ENCODE measurements at places on chromosomes 5 and 9.

- no peak for DNase-seq
These were observed 28.0 kb downstream of the AKNA start for GRCh38 chr9:114359801-114360200.

GRCh38 chr9:115250621-115251032 is 132.7 kb upstream of the TNC start:
- no peak for DNase-seq

DNA sequence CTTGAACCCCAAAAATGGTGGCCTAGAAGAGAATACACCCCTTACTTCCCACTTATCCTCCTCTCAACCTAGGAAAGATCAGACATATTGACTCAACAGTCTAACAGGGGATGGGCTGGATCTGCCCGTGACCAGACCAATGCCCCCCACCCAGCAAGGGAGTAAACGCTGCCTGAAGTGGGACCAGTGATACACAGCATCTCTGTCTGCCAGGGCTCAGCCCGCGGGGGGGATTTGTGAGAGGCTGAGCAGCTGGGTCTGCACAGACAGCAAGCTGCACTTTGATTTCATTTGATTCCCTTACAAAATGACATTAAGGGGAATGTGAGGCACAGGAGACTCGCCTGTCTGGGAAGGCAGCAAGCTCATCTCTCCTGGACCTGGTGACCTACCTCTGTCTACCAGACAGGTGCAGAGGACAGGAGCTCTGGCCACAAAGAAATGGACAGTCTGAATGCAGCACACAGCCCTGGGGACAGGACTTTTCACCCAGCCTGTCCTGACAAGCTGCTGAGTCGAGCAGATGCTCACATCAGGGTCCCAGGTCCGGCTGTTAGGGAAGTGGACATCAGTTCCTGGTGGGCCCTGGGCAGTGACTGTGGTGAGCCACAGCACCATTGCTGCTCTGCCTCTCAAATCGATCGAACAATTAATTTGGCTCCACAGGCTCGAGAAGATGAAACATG is 79.9 kb downstream of the RGS3 start:
- no peak for DNase-seq

- DNase-seq, result no peak
These were observed 96.2 kb upstream of the PPP1R2B start for GRCh38 chr5:156753846-156754245.

DNA sequence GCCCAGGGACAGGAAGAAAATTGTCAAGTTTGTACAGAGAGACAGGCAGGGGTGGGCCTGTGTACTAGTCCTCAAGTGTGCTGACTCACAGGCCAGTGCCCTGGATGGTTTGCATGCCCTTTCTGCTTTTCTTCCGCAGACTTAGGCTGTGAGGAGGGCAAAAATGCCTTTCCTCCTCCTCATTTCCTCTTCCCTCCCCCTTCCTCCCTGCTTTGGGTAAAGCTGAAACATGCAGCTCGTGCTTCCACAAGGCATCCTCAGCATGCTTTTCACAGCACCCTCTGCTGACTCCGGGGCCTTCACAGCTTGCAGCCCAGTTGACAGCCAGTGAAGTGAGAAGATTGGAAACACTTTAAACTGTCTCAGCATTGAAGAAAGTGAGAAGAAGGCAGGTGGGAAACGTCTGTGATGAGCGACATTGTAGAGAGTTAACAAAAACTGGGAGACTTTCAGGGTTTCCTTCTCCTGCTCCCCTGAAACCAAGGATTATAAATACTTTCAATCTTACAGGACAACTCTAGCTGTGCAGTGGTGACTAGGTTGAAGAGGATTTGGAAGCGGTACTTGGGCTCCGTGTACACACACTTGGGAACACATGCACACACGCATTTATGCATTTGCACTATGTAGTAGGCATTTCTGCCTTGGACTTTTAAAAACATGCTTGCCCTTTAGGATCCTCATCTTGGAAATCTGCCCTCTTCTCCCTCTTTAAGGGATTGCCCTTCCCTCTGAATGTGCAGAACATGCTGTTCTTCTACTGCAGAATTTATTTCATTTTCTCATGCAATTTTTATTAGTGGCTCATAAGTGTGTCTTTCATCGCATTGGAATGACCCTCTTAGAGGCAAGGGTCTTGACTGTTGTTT is 138.8 kb downstream of the GRIA1 start:
- no peak for DNase-seq

- DNase-seq, result no peak
These were observed 2.8 kb downstream of the PDGFRB start for GRCh38 chr5:150152636-150153462.

DNA sequence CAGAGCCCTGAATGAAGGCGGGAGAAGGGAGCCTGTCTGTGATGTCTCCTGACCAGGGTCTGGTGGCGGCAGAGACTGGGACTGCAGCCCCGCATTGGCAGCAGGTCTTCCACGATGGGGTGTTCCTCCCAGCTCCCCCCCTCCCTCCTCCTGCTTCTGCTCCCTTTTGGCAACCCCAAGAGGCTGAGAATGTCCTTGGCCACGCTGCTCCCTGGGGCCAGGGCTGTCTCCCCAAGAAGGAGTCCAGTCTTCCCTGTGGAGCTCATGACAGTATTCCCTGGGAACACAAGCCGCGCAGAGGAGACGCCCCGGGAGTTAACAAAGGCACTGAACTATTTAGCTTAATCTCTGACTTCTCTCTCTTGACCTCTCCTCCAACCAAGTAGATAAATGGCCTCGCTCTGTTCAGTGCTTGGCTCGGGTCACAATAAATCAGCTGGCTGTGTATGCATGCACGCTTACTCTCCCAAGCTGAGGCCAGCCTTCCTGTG is 84.0 kb upstream of the NEURL1B start:
- DNase-seq, result peak; percentile 40

- no peak for DNase-seq
These were observed 189.8 kb upstream of the MAP3K1 start for GRCh38 chr5:56625541-56625940.

GRCh38 chr5:156388233-156388632 is 61.3 kb downstream of the SGCD start:
- no peak for DNase-seq

DNA sequence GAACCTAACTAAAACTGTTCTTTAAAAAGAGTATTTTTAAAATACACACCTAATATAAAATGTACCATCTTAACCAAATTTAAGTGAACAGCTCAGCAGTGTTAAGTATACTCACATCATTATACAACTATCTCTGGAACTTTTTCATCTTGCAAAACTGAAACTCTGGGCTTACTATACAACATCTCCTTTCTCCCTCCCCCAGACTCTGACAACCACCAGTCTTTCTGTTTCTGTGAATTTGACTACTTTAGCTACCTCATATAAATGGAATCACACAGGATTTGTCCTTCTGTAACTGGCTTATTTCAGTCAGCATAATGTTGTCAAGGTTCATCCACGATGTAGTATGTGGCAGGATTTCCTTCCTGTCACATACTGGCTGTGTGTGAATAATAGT is 93.5 kb downstream of the FOXD1 start:
- no peak for DNase-seq

DNA sequence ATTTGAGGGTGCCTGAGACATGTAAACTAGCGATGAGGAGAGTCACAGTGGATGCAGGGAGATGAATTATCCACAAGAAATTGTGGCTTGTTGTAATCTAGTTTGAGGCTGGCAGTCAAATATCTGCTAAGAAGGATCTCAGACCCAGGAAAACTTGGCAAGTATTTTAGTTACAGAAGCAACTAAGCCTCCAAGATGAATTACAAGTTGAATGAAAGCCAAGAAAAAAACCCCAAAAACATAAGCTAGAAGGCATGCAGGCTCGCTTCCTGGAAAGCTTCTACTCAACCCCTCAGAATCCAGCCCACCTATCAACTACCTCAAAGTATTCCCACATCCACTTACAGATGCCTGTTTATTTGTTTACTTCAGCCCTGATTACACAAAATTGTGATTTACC is 696.9 kb downstream of the MAT2B start:
- no peak for DNase-seq

DNA sequence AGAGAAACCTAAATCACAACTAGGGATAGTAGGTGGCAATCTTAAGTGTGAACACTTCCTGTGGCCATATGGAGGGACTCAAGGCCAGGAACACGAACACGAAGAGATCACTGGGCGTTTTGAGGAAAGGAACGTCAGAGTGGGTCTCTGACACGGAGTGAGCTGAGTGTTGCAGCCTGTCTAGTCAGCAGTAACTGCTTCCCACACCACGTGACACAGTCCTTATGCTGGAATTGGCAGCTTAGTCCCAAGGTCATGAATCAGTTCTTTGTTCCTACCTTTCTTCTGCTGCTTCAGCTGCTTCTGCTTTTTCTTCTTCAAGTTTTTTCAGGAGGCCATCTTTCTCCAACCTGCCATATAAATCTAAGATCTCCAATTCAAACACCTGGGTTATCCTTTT is 18.2 kb downstream of the SPACA9 start:
- DNase-seq, result no peak

- DNase-seq, result no peak
These were observed 3.7 kb downstream of the SLC31A2 start for GRCh38 chr9:113154471-113154870.

DNA sequence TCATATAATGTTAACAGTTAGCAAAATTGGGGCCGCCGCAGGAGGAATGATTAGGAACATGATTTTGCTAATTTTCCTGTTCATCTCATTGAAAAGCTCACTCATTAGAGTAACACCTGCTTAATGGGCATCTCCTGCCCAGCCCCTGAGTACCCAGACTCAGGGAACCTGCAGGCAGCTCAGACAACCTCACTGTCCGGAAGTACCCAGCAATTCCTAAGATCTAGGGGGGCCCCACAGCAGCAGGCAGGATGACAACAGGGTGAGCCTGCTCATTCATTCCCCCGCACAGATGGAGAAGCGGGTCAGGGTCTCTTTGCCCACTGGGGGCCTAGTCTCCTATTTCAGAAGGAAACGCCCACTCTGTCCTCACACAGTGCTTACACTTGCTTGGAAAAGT is 12.6 kb downstream of the FAM78A start:
- no peak for DNase-seq

DNA sequence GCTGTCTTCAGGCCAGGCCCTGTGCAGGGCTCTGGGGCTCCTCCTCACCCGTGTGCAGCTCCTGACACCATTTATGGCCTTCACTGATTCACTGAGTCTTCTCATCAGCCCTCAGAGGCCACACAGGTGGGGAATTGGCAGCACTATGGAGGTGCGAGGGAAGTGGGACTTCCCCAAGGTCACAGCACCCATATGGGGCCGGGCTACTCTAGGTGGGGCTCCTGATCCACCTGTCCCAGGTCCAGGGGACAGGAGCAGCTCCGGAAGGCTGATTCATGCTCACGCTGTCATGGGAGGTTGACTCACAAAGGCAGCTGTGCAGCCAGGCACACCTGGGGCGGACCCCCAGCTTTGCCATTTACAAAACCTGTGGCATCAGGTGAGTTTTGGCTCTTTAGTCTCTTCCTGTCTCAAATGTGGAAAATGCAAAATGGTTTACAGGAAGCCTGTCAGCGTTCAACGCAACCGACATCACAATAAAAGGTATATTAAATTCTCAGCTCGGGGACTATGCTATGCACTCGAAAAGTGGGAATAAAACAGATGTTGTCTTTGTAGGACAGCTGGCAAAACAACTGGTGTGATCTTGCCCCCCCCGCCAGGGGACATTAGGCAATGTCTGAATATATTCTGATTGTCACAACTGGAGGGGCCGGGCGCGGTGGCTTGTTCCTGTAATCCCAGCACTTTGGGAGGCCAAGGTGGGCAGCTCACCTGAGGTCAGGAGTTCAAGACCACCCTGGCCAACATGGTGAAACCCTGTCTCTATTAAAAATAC is 15.0 kb downstream of the NAIF1 start:
- no peak for DNase-seq

DNA sequence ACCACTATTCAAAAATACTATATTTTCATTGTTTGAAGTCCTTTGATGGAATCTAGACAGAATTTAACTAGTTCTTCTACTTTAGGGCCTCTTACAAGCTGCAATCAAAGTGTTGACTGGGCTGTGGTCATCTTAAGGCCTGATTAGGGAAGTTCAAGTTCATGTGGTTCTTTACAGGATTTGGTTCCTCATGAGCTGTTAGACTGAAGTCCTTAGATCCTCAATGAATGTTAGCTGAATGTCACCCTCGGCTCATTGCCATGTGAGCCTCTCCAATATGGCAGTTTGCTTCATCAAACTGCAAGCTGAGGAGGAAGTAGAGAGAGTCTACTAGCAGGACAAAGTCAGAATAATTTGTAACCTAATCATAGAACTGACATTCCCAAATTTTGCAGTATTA is 135.1 kb downstream of the CSNK1G3 start:
- DNase-seq, result no peak

DNA sequence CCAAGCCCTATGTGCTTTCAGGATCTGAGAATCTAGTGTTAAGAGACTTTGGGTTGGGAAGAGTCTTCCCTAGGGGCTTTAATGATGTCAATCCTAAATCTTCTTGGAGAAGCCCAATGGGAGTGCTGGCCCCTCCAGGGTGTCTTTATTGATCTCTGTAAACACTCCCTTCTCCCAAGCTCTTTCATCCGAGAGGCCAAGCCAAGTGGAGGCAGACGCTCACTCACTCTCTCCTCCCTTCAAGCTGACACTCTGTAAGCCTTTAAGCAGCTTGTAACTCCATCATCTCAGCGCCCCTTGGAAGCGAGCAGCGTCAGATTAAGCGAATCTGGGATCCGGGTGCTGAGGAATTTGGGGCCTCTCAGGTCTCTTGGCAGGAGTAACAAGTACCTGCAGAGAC is 37.7 kb downstream of the SPARC start:
- DNase-seq, result no peak

GRCh38 chr5:66249920-66250319 is 105.8 kb downstream of the SREK1 start:
- no peak for DNase-seq

DNA sequence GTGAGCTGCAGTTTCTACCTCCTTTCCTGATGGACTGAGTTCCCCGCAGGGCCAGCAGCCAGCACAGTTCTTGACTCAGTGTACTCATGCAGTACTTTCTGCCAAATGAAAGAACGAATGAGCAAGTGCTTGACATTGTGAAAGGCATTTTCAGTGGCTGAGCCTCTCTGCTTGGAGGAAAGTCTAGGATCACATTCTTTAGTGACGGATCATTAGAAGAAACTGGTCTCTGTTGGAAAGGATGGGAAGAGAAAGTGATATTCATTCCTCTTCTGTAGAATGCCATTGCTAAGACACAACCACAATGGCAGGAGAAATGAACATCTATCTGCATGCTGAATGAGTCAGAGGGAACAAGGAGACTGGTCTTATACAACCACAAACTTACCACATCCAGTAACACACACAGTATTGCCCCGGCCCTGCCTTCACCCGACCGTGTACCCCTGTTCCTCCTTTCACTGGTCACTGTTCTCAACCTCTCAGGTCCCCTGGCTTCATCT is 206.9 kb downstream of the CRB2 start:
- peak; percentile 39 for DNase-seq
